Myometrial cell (primary cell): ENCODE measurements at places on chromosomes 3 and 15. TPM values are rescaled to one million over a fixed set of nuclear protein-coding genes. Genes with fewer than 3 reads are reported as not detected.

The EAF2 gene
- total RNA-seq = 0.29 and 1.4 TPM in 2 replicates

The PLD1 gene
- total RNA-seq = 4.9 and 8.0 TPM in 2 replicates

The PLA2G4E gene
- total RNA-seq = not detected in 2 replicates

The RTP4 gene
- total RNA-seq = 2.1 and 2.9 TPM in 2 replicates

The HRG gene
- not detected in 2 replicates for total RNA-seq

The CNTN3 gene
- 0.58 and 0.71 TPM in 2 replicates for total RNA-seq

The HES1 gene
- 0.18 TPM in 1 of 2 replicates, not detected in the other for total RNA-seq

The FAM81A gene
- 0.29 and 1.2 TPM in 2 replicates for total RNA-seq

The CFAP100 gene
- not detected in 2 replicates for total RNA-seq

The LIPH gene
- total RNA-seq = under 0.01 and 0.53 TPM in 2 replicates

The GOLGA8T gene
- not detected in 2 replicates for total RNA-seq

The ARHGAP11A gene
- total RNA-seq = 18.5 and 29.2 TPM in 2 replicates

The ISLR2 gene
- 0.18 TPM in 1 of 2 replicates, not detected in the other for total RNA-seq

The PLSCR2 gene
- total RNA-seq = 0.18 TPM in 1 of 2 replicates, not detected in the other

The ADAMTS7 gene
- total RNA-seq = 3.2 and 6.2 TPM in 2 replicates

The WDR49 gene
- not detected in 2 replicates for total RNA-seq

The ITIH1 gene
- not detected in 2 replicates for total RNA-seq

The CYP8B1 gene
- total RNA-seq = not detected in 2 replicates

The EHHADH gene
- 6.6 and 9.7 TPM in 2 replicates for total RNA-seq

The DPH6 gene
- total RNA-seq = 8.4 and 12.2 TPM in 2 replicates

The HAPLN3 gene
- total RNA-seq = 3.5 and 7.2 TPM in 2 replicates
